ENCODE measurements at places on chromosomes 6 and 20. TPM values are rescaled to one million over a fixed set of nuclear protein-coding genes. Genes with fewer than 3 reads are reported as not detected.

Gene C20orf204
- total RNA-seq = 2.2 TPM

DNA sequence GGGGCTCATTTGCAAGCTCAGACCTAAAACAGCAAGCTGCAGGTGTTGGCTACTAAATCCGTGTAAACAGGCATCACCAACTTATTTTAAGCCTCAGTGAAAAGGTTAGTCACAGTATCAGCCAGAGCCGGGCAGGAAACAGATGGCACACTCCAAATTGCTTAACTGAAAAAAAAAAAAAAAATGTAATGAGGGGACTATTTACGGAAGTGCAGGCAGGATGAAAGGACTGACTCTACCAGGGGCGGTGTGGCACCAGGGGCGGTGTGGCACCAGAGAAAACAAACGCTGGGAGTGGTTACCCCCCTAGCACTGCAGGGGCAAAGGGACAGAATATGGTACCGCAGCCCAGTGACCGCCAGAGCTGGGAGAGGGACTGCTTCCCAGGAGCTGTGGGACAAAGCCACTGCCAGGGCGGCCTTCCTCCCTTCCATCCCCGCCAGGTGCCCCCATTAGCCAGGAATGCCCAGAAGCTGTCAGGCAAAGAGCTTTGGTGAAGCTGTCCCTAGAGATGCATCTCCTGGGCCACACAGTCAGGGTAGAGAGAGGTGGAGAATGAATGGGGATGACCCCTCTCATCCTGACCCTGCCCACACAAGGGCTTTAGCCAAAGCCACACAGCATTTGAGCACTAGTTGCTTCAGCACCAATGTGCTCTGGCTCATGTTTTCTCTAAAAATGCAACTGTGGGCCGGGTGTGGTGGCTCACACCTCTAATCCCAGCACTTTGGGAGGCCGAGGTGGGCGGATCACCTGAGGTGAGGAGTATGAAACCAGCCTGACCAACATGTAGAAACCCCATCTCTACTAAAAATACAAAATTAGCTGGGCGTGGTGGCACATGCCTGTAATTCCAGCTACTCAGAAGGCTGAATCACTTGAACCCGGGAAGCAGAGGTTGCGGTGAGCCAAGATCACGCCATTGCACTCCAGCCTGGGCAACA is 39.6 kb upstream of the GFOD1 start:
- H3K36me3 ChIP-seq = no peaks in the 10 kb centered on the region
- H3K27me3 ChIP-seq = no peaks in the 10 kb centered on the region
- peak; percentile 41 for DNase-seq
- H3K4me3 ChIP-seq = peak overlapping the region; percentile 3

Gene PRPH2
- total RNA-seq = not detected

DNA sequence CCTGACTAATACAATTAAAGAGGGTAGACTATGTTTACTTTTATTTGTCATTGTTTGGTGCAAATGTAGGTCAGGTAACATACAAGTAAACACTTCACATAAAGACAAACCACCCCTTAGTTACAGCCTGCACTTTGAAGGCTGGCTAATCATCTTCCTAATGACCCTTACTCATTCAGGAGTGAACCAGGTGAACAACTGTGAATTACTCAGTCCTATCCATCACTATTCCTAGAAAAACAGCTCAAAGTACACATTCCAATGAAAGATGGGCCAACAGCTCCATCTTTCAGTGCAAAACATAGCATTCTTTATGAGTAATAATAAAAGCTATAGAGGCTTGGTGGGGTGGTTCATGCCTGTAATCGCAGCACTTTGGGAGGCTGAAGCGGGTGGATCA is 78.2 kb downstream of the FRK start:
- DNase-seq = no peak
- H3K36me3 ChIP-seq = no peaks in the 10 kb centered on the region
- no peaks in the 10 kb centered on the region for H3K27me3 ChIP-seq

- H3K27me3 ChIP-seq = no peaks in the 10 kb centered on the region
- DNase-seq = no peak
- H3K36me3 ChIP-seq = peaks cover 2% of the 10 kb centered on the region
These were observed 110.5 kb downstream of the SCML4 start for GRCh38 chr6:107713563-107713962.

DNA sequence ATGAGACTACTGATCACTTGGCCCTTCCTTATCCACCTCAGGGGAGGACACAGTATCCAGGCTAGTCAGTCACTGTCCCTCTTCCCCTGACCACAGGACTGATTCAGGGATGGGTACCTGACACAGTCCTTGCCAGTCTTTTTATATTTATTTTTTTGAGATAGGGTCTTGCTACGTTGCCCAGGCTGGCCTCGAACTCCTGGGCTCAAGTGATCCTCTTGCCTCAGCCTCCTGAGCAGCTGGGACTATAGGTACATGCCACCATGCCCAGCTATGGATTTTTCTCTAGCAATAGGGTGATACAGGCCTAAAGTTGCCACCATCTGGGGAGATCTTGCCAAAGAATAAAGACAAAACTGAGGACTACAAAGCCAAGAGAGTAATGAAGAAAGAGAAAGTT is 10.2 kb downstream of the TUBB2B start:
- no peak overlapping the region for H3K27ac ChIP-seq
- DNase-seq = no peak
- no peaks in the 10 kb centered on the region for H3K36me3 ChIP-seq
